ENCODE measurements at places on chromosomes 6 and 20.

DNA sequence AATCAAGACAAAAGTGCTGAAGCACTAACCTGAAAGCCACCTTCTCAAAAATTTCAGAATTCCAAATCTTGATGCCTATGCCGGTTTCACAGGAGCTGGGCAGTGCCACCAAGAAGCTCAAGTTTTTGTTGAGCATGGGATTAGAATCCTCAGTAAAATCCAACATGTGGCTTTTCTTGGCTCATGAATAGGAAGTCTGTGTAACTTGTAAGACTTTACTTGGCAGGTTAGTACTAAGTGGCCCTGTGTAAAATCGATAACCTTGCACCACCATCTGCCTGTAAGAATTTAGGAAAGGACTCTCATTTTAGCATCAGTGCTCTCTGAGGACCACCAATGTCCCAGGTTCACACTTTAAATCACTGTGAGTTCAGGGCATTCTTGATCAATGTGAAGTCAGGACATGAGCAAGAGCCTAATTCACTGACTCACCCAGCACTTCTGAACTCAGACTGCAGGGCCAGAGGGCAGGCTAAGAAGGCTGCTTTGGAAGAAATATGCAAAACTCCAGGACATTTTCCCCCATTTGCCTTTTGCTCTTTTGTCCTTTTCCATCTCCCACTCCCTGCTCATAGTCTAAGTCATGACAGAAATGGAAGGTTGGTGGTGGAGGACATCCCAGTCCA, 113.2 kb downstream of the EDN1 start:
- no peak for DNase-seq

- no peak for DNase-seq
Measured at GRCh38 chr6:83270971-83271719, 78.0 kb downstream of the RWDD2A start.

DNA sequence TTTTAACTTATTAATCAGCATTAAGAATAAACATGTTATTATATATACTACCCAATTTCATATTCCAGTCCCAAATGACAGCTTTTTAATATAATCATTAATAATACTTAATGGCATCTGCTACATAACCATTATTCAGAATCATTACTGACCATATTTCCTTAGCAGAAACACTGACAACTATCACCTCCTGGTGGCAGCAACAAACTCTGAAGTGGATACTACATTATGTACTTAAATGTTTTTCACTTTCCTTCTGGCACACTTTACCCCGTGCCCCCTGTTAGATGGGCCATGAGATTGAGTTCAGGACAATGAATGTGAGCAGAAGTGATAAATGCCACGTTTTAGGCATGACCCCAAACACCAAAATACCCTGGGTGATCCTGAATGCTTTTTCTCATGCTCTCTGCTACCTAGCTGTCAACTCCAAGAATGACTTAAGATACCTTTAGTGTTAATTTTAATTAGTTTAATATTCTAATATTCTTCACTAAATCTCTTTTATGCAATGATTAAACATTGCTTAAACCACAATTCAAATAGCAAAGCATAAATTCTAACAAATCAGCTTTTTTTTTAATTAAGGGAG, 77.1 kb downstream of the LMBRD1 start:
- no peak for DNase-seq

- no peak for DNase-seq
Measured at GRCh38 chr6:100440935-100441334, 23.8 kb downstream of the SIM1 start.

Measured in hematopoietic multipotent progenitor cell (in vitro differentiated cells).